ENCODE measurements at places on chromosomes 5 and 9. TPM values are rescaled to one million over a fixed set of nuclear protein-coding genes. Genes with fewer than 3 reads are reported as not detected.

Gene IL5
- total RNA-seq = not detected

Gene CD180
- under 0.01 TPM for total RNA-seq

Gene TCF7
- total RNA-seq = 7.1 TPM

Gene ALAD
- 36.4 TPM for total RNA-seq

Gene OTP
- not detected for total RNA-seq

Gene RPS23
- 2,876 TPM for total RNA-seq

Gene GDA
- total RNA-seq = not detected

Gene HAPLN1
- total RNA-seq = 4.6 TPM

Gene CCNI2
- total RNA-seq = not detected

Gene ALDH7A1
- total RNA-seq = 70.7 TPM

Gene EXOSC3
- 33.4 TPM for total RNA-seq

Gene PRDM12
- total RNA-seq = not detected

Gene PDLIM4
- 43.3 TPM for total RNA-seq

Gene ANXA2R
- 1.7 TPM for total RNA-seq

Gene SLC2A8
- 15.7 TPM for total RNA-seq

Gene SUSD3
- total RNA-seq = 1.3 TPM

Gene IL6ST
- total RNA-seq = 921 TPM

Gene PCDHB14
- total RNA-seq = 1.2 TPM

Gene AHRR
- 86.8 TPM for total RNA-seq

All from smooth muscle cell of trachea (primary cell).